Transverse colon (tissue), 4 donors: ENCODE measurements at places on chromosomes 7 and 10.

- DNase-seq = no peak
These were observed 55.0 kb upstream of the AKR1E2 start for GRCh38 chr10:4770801-4771553.

DNA sequence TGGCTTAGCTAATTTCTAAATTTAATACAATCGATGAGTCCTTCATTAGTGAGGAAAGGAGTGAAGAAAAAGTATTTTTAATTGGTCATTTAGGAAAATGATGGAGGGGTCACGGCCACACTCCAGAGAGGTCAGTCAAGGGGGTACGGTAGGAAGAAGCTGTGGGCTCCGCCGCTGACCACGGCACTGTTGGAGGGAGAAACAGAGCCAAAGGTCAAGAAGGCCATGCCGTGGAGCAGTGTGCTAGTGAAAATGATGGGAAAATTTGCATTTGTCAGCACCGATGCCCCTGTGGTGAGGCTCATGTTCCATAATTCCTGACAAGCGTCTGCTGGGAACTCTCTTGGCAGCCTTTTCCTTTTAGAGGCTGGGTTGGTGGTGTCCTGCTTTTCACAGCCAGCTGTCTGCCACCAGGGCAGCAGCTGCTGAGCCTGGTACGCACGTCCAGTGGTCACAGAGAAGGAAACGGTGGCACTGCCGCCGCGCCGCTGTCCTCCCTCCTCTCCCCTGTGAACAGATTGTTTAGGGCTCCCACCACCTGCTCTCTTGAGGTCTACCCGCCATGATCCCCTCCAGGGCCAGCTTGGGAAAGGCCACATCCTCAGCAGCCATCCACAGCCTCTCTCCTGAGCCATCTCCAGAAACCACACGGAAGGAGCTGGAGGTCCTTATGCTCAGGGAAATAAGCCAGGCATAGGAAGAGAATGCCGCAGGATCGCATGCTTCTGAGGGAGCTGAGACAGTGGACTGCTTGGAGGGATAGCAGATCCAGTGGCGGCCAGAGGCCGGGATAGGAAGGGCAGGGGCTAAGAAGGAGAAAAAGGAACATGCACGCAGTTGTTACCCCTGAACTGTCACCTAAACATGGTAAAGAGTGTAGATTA is 263.7 kb upstream of the PPP2R2D start:
- DNase-seq = no peak

DNA sequence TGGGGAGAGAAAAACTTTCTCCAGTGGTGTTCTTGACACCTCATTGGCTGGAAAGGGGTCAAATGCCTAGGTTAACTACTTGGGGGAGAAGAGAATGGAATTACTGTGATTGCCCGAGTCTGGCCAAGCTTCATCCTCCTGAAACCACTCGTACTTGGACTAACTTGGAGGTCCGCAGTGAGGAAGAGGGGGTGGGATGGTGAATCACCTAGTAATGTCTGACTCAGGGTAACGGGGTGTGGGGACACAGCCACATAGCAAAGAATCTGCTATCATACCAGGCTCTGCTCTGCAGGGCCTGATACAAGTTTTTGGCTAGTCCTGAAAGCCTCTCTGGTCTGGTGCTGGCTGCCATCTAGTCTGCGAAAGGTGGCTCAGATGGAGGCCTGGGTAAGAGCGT is 190.9 kb downstream of the RPS24 start:
- no peak for DNase-seq

GRCh38 chr10:124693396-124693795 is 50.8 kb downstream of the FAM53B start:
- DNase-seq = no peak

GRCh38 chr10:5937016-5937415 is 40.3 kb downstream of the IL15RA start:
- DNase-seq = no peak
